ENCODE measurements at places on chromosomes 16 and 17.

DNA sequence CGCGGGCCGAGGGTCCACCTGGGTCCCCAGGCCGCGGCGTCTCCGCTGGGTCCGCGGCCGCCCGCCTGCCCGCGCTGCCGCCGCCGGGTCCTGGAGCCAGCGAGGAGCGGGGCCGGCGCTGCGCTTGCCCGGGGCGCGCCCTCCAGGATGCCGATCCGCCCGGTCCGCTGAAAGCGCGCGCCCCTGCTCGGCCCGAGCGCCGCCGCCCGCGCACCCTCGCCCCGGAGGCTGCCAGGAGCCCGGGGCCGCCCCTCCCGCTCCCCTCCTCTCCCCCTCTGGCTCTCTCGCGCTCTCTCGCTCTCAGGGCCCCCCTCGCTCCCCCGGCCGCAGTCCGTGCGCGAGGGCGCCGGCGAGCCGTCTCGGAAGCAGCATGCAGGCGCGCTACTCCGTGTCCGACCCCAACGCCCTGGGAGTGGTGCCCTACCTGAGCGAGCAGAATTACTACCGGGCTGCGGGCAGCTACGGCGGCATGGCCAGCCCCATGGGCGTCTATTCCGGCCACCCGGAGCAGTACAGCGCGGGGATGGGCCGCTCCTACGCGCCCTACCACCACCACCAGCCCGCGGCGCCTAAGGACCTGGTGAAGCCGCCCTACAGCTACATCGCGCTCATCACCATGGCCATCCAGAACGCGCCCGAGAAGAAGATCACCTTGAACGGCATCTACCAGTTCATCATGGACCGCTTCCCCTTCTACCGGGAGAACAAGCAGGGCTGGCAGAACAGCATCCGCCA is 504 bp downstream of the FOXC2 start:
- no peak for DNase-seq

GRCh38 chr17:36703860-36704266 is 102.5 kb downstream of the MRM1 start:
- peak; percentile 26 for DNase-seq

DNA sequence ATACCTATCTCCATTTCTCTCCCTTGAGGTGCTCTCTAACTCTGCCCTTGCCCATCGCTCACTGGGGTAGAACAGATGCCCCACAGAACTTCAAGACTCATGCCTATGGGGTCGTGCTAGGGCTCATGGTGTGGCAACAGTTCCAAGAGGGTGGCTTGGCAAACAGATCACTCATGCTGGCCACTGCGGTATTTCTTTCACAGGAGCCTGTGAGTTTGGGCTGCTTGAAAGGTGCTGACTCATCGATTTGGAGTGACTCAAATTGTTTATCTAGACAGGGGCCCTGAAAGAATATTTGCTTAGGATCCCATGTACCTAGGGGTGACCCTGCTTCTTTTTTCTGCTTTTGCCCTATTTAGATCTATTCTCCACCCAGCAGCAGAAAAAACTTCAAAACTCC is 69.9 kb downstream of the IRX5 start:
- DNase-seq = no peak

DNA sequence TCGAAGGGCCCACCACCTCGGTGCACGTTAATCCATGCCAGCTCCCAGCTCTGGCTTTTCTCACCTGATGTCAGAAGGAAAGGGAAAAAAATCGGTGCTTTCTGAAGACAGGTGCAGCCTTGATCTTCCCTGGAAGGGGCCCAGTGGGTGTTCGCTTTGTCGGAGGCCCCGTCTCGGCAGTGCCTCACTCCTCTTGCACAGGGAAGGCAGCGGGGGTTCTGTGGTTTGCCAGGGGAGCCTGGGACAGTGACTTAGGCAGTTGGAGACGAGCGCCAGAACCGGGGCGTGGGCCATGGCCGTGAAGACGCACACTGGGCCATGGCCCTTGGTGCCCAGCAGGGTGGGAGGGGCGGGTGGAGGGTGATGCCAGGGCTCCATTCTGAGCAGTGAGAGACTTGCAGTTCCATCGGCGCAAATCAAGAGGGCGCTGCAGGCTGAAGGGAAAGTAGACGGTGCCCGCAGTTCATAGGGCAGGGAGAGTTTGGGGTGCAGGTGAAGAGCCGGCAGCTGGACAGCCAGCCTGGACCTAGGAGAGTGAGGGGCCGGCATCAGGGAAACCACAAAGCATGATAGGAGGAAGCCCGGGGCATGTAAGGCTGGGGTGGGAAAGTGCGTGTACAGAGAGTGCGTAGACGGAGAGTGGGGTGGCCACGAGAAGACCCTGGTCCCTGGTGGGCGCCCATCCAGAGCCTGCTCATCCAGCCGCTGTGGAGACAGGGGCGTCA is 101.3 kb upstream of the CHMP6 start:
- DNase-seq = no peak

DNA sequence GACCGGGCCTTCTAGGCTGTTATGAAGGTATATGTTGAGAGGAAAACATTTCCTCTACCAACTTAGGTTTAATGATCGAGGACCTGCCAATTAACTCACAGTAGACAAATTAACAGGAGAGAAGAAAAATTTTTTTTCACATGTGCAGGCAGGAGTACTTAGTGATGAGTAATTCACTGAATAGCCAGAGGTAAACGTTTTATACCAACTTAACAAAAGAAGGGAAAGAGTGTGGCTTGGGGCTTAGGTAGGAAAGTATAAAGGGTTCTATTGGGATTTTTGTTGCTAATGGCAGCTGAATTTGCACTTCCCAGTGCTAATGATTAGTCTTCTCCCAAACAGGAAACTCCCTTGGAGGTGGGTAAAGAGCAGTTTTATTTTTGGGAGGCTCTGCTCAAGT is 121.6 kb upstream of the HS3ST4 start:
- DNase-seq = no peak

DNA sequence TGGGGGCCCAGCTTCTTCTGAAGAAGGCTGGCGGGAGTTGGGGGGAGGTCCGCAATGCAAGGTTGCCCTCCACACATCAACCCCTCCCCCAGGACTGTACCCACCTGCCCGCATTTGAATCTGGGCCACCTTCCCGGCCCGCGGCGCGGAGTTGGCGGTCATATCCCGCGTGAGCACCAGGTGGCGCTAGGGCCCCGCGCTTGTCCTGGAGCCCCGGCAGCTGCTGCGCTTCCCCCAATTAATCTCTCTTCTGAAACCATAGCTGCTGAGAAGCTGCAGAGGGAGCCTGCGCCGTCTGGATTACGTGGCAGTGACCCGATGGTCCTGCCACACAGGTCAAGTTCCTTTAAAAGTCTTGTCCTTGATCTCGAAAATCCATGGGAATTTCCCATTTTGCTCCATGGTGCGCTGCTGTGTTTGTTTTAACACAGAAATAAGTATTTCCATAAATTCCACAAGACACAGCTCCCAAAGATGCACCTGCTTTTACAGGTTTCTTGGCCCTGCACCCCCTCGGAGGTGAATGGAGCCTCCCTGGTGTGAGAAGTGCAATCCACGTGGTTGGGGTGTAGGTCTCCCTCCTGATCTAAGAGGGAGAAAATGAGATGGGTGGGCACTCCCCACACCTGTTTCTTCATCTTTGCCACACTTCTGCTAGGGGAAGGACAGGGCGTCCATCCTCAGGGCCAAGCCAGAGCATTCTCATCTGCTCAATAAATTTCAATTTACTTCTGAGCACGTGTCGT is 22.1 kb downstream of the COX4I1 start:
- peak; percentile 58 for DNase-seq

- no peak for DNase-seq
Measured at GRCh38 chr17:42009170-42009569, 8.1 kb downstream of the DNAJC7 start.

DNA sequence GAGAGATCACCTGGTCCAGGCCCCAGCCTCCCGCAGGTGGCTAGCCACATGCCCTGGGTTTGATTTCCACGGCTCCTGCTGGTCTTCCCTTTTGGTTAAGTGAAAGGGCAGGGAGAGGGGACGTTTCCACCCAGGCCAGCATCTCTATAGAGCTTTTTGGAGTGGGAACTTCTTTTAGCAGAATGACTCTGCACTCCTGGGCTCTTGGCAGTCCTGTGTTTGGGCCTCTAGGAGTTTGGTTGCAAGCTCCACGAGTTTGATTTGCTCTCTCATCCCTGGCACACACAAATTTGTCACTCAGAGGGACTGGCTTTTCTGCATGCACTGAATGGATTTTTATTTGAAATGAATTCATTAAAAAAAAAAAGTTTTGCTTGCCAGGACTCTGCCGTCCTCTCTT is 32.8 kb downstream of the MSI2 start:
- no peak for DNase-seq

GRCh38 chr17:49913226-49914095 is 55.5 kb upstream of the DLX4 start:
- DNase-seq = no peak

- no peak for DNase-seq
Measured at GRCh38 chr16:64791756-64792155, 330.1 kb downstream of the CDH11 start.

GRCh38 chr16:50265260-50265659 is 1.1 kb upstream of the ADCY7 start:
- DNase-seq = peak; percentile 51
